ENCODE measurements at places on chromosomes 7 and 10.
A peak's percentile ranks its signal among the peaks of the same experiment; 100 is the strongest.

- no peak for DNase-seq
These were observed 50.7 kb upstream of the RPA3 start for GRCh38 chr7:7768977-7769709.

DNA sequence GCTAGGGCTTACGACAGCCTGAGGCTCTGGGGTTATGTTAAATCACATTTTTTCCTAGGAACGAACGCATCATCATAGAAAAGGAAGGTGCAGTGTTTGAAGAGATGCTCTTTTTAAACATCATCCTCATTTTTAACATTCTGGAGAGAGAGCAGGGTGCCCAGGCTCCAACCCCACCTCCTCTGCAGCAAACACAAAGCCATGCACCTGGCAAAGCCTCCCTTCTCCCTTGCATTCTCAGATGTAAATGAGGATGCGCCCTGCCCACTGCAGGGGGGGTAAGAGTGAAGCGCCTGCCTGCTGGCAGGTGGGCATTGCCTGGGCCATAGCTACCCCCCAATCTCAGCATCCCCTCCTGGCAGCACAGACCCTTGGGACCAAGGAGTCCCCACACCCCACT lies 92.4 kb downstream of the PTPRN2 start:
- peak; percentile 59 for DNase-seq

DNA sequence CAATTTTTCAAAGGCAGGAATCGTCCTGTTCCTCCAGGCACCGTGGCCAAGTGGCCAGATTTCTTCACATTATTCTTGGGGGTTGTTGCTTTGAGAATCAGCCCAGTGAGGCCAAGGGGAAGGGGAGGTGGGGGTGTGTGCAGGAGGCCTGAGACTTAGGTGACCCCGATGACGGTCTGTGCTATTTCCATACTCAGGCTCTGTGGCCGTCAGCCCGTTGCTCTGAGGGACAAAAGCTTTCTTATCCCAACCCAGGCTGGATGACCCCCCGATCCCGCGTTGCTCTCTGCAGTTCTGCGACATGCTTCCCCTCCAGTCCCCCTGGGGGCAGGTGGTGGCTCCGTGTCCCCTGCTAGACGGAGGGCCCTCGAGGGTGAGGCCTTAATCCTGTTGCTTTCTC lies 14.2 kb downstream of the DOCK1 start:
- no peak for DNase-seq

GRCh38 chr10:77163670-77164348 lies 473.8 kb downstream of the KCNMA1 start:
- DNase-seq = no peak

GRCh38 chr7:158361326-158361946 lies 226.2 kb downstream of the PTPRN2 start:
- no peak for DNase-seq

- DNase-seq = no peak
These were observed 187.5 kb downstream of the EVX1 start for GRCh38 chr7:27430105-27430504.

GRCh38 chr7:94274828-94275227 lies 119.9 kb upstream of the COL1A2 start:
- no peak for DNase-seq

DNA sequence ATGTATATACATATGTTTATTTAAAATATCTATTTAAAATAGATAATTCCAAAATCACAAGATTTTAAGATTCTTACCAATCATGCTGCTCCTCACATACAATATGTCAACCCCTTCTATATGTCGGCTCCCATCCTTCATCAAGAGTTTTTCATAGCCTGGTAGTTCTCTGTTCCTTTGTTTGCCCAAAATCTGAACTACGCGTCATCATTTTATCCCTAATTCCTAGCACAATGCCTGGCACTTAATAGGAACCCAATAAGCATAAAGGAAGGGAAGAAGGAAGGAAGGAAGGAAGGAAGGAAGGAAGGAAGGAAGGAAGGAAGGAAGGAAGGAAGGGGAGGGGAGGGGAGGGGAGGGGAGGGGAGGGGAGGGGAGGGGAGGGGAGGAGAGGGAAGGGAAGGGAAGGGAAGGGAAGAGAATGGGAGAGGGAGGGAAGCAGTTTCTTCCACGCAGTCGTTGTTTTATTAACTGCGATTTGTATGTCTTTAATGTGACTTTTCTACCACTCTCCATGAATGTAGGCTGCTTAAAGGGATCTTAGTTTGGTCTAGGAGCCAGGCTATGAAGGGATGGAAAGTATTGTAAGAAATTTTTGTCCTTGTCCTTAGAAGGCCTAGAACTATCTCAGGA lies 83.3 kb upstream of the PCGF5 start:
- DNase-seq = no peak

GRCh38 chr10:77799352-77799751 lies 127.2 kb downstream of the DLG5 start:
- no peak for DNase-seq

DNA sequence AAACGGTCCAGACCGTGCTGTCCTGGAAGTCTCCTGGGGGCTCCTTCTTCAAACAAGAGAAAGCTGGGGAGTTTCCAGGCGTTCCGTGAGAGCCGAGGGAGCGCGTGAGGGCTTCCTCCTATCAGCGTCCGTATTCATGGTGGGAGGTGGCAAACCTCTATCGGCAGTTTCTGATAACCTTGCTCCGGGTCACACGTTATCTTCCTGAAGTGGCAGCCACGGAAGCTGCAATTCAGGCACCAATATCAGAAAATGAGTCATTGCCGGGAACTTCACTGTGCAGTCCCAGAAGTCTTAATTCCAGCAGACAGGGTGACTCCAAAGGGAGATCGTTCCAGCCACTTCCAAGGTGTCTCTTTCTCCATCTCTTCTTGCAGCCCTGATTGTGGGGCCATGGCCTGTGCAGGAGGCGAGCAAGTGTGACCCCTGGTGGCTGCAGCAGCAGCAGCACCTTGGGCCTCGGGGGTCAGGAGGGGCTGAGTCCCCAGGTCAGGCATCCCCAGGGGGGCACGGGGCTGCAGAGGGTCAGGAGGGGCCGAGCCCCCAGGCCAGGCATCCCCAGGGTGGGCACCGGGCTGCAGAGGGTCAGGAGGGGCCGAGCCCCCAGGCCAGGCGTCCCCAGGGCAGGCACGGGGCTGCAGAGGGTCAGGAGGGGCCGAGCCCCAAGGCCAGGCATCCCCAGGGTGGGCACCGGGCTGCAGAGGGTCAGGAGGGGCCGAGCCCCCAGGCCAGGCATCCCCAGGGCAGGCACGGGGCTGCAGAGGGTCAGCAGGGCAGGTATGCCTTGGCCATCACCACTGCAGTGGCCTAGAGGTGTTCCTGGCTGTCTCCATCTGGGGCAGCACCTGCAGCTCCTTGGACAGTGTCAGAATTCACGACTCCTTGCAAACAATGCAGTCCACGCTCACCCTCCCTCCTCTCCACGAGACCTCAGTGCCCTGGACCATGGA lies 538.7 kb downstream of the DNAJB6 start:
- DNase-seq = no peak

DNA sequence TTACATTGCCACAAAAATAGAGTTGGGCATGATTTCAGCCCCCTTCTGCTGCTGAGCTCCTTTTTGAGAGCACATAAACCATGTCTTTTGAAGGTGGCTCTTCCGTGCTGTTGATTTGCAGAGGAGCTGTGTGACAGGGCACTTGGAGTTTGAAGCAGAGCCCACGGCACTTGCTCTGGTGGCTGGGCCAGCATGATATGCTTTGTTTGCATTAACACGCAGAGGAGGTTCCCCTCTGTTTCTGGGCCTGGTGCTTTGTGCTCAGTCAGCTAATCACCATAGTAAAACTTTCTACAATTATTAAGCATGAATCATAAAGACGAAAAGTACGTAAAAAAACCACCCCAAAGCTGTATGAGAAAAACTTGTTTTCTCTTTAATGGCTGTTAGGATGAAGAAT lies 40.1 kb downstream of the RBM33 start:
- DNase-seq = no peak

GRCh38 chr10:3868271-3868664 lies 83.3 kb upstream of the KLF6 start:
- no peak for DNase-seq
